ENCODE measurements at places on chromosomes 11 and 22.

DNA sequence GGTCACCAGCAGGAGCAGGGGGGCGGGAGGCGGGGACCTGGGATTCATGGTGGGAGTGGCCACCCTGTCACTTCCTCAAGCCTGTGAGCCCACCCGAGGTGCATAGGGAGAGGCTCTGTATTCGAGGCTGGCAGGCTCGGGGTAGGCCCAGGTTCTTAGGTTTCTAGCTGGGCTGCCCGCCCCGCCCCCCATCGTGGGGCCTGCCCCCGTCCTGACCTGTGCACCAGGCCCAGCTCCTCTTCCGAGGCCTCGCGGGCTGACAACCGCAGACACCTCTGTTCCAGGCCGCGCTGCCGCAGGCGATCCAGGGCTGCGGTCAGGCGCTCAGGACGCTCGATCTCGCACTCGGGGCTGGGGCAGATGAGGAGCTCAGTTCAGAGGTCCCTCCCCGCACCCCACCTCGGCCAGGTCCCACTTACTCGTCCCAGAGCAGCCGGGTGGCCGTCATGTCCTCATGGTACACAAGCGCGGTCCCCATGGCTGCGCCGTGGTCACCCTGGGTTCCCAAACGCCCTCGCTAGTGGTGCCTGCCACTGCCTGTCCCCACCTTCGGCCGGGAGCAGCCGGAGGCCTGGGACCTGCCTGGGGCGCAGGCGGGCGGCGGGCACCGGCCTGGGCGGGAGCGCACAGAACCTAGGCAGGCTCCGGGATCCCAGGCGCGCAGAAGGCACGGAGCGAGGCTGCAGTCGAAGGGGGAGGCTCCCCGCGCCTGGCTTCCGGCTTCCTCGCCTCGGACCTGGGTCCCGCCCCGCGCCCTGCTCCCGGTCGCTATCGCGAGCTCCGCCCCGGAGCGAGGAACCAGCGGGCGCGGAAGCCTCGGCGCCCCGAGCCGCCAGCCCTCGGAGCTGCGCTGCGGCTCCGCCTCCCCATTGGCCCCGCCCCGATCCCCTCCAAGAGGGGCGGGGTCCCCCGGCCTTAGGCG lies at the start of gene HDAC10:
HDAC10 (minus strand) TSS at position 711 of the 922 bp plus-strand sequence; CDS start at position 478, 233 bp downstream.
- H3K36me3 ChIP-seq: peaks cover 23% of the 10 kb centered on the region
- H3K27ac ChIP-seq: peak within 1 kb of the TSS; percentile 13

- no peaks in the 10 kb centered on the region for H3K4me1 ChIP-seq
- no peaks in the 10 kb centered on the region for H3K36me3 ChIP-seq
- H3K27ac ChIP-seq: peak overlapping the region; percentile 44
- no peak for DNase-seq
- no peak overlapping the region for H3K4me3 ChIP-seq
- H3K27me3 ChIP-seq: no peaks in the 10 kb centered on the region
These were observed 131.4 kb upstream of the UBASH3B start for GRCh38 chr11:122523846-122524805.

- H3K4me1 ChIP-seq: no peaks in the 10 kb centered on the region
- H3K36me3 ChIP-seq: no peaks in the 10 kb centered on the region
- no peak overlapping the region for H3K27ac ChIP-seq
- no peak overlapping the region for H3K4me3 ChIP-seq
- DNase-seq: no peak
These were observed 7.0 kb downstream of the OR9G1 start for GRCh38 chr11:56705784-56706396.

- no peaks in the 10 kb centered on the region for H3K36me3 ChIP-seq
- H3K4me1 ChIP-seq: no peaks in the 10 kb centered on the region
- H3K27ac ChIP-seq: no peak overlapping the region
- DNase-seq: no peak
- H3K4me3 ChIP-seq: no peak overlapping the region
These were observed 14.6 kb upstream of the KRTAP5-6 start for GRCh38 chr11:1682225-1682905.

DNA sequence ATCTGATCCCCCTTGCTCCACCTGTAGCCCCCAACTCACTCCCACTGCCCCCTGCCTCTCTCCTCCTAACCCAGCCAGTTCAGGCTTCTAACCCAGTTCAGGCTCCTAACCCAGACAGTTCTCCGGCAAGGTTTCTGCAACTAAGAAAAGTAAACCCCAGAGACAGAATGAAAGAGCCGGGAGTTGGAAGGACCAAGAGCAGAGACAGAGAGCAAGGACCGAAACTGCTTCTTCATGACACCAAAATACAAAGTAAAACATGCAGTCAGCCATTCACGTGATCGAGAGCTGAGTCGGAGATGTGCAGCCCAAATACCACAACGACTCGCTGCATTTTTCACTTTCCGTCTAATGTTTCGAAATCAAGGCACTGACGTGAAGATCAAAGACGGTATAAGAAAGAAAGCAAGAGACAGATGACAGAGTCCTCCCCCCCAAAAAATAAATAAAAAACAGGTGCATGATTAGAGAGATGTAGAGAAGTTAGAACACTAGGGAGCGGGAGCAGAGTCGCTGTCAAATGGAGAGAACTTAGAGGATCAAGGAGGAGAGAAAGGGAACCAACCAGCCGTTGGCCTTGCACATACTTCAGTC lies 884 bp downstream of the IL10RA start:
- H3K27ac ChIP-seq: no peak overlapping the region
- DNase-seq: peak; percentile 17
- H3K4me1 ChIP-seq: peaks cover 10% of the 10 kb centered on the region
- H3K4me3 ChIP-seq: peak overlapping the region; percentile 72

DNA sequence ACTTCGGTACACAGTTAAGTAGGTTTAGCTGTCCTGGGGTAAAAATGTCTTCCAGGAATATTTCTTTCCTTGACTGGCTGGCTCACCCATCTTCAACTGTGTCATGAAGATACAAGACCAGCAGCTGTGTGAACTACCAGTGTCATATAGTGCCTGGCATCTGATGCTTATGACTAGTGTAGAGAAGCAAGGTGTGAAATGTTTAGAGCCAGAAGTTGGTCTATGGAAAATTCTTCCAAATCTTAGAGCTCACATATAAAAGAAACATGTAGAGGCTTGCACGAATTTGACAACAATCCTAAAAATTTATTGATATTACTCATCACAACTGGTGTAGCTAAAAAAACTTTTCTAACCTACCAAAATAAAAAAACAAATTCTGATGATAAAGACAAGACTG lies 54.4 kb downstream of the ARL14EP start:
- H3K36me3 ChIP-seq: no peaks in the 10 kb centered on the region
- H3K4me3 ChIP-seq: no peak overlapping the region
- H3K27ac ChIP-seq: no peak overlapping the region
- no peak for DNase-seq
- no peaks in the 10 kb centered on the region for H3K4me1 ChIP-seq

DNA sequence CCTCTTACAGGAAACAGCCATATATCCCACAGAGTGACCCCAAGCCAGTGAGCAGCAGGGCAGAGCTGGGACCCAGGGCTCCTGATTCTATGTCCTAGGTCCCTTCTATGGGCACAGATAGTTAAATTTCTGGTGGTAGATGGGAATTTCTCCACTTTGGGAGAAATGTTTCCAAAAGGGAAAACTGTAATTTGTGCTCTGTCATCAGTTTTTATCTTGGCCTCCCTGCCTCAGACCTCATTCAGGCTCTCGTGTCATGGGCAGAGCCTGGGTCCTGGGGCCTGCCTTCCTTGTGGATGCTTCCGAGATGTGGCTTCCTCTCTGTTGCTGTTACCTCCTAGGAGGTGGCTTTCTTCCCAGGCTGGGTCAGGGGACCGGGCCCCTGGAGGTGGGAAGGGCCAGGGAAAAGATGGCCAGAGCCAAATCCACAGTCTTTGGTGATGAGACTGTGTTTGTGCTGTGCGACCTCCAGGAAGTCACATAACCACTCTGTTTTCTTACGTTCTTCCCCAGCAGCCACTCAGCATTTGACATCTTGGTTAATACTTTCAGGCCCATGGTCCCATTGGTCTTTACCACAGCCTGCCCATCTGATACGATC lies 8.6 kb downstream of the LRRC32 start:
- H3K27ac ChIP-seq: no peak overlapping the region
- peaks cover 3% of the 10 kb centered on the region for H3K27me3 ChIP-seq
- peaks cover 96% of the 10 kb centered on the region for H3K36me3 ChIP-seq
- H3K4me3 ChIP-seq: no peak overlapping the region

DNA sequence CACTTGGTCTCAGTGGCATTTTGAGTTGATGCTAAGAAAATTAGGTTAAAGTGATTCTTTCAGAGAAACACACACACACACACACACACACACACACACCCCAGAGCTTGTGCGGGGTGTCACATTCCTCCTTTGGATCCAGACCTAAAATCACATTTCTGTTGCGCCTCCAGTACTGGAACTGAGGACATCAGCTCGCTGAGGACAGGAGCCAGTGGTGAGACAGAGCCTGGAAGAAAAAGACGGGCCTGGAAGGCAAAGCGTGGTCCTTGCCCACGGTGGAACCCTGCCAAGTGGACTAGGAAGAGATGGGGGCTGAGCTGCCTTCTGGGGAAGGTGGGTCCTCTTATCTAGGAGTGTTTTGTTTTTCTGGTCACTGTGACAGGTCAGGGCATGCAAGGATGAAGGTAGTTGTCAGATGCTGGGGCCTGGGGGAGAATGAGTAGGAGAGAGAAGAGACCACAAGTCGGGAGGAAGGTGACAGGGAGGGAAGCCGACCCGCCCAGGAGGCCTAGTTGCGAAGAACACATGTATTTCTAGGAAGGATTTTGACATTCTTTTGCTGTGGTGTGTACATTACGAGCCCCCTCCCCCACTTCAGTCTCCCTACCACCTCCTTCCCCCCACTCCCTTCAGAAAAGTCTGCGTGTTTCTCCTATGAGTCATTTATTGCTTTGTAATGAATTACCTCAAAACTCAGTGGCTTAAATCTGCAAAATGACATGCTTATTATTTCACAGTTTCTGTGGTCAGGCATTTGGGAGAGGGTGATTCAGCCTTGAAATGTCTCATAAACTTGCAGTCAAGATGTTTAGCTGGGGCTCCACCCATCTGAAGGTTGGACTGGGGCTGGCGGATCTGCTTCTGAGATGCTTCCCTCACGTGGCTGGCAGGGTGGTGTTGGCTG lies 4.8 kb upstream of the ELFN2 start:
- H3K4me1 ChIP-seq: peaks cover 36% of the 10 kb centered on the region
- H3K4me3 ChIP-seq: no peak overlapping the region
- H3K27me3 ChIP-seq: no peaks in the 10 kb centered on the region
- peak overlapping the region; percentile 98 for H3K27ac ChIP-seq
- DNase-seq: peak; percentile 95
- no peaks in the 10 kb centered on the region for H3K36me3 ChIP-seq

GRCh38 chr11:41456269-41456668 lies 3.2 kb downstream of the LRRC4C start:
- H3K4me1 ChIP-seq: no peaks in the 10 kb centered on the region
- no peaks in the 10 kb centered on the region for H3K27me3 ChIP-seq
- no peak overlapping the region for H3K27ac ChIP-seq
- no peaks in the 10 kb centered on the region for H3K36me3 ChIP-seq

- H3K4me1 ChIP-seq: no peaks in the 10 kb centered on the region
- no peak overlapping the region for H3K27ac ChIP-seq
- no peak for DNase-seq
- H3K27me3 ChIP-seq: no peaks in the 10 kb centered on the region
- H3K36me3 ChIP-seq: no peaks in the 10 kb centered on the region
- no peak overlapping the region for H3K4me3 ChIP-seq
These were observed 410.9 kb upstream of the B3GAT1 start for GRCh38 chr11:134822897-134823296.

GRCh38 chr22:19742160-19743066 lies 18.2 kb upstream of the TBX1 start:
- no peak overlapping the region for H3K27ac ChIP-seq
- peaks cover 6% of the 10 kb centered on the region for H3K4me1 ChIP-seq
- DNase-seq: no peak
- H3K27me3 ChIP-seq: peaks cover 3% of the 10 kb centered on the region
- H3K36me3 ChIP-seq: no peaks in the 10 kb centered on the region
- no peak overlapping the region for H3K4me3 ChIP-seq

- H3K4me1 ChIP-seq: peaks cover 4% of the 10 kb centered on the region
- no peak for DNase-seq
- peak overlapping the region; percentile 41 for H3K4me3 ChIP-seq
- no peak overlapping the region for H3K27ac ChIP-seq
- peaks cover 3% of the 10 kb centered on the region for H3K27me3 ChIP-seq
- no peaks in the 10 kb centered on the region for H3K36me3 ChIP-seq
These were observed 61.3 kb upstream of the WNT11 start for GRCh38 chr11:76267556-76267955.

GRCh38 chr11:65952052-65952521 lies 6.8 kb downstream of the TSGA10IP start:
- H3K27ac ChIP-seq: no peak overlapping the region
- no peak overlapping the region for H3K4me3 ChIP-seq
- H3K4me1 ChIP-seq: no peaks in the 10 kb centered on the region
- no peak for DNase-seq
- H3K27me3 ChIP-seq: peaks cover 8% of the 10 kb centered on the region

- no peak overlapping the region for H3K4me3 ChIP-seq
- peaks cover 11% of the 10 kb centered on the region for H3K27me3 ChIP-seq
- no peaks in the 10 kb centered on the region for H3K36me3 ChIP-seq
- no peak for DNase-seq
These were observed 597.4 kb downstream of the SOX6 start for GRCh38 chr11:15758857-15759465.

DNA sequence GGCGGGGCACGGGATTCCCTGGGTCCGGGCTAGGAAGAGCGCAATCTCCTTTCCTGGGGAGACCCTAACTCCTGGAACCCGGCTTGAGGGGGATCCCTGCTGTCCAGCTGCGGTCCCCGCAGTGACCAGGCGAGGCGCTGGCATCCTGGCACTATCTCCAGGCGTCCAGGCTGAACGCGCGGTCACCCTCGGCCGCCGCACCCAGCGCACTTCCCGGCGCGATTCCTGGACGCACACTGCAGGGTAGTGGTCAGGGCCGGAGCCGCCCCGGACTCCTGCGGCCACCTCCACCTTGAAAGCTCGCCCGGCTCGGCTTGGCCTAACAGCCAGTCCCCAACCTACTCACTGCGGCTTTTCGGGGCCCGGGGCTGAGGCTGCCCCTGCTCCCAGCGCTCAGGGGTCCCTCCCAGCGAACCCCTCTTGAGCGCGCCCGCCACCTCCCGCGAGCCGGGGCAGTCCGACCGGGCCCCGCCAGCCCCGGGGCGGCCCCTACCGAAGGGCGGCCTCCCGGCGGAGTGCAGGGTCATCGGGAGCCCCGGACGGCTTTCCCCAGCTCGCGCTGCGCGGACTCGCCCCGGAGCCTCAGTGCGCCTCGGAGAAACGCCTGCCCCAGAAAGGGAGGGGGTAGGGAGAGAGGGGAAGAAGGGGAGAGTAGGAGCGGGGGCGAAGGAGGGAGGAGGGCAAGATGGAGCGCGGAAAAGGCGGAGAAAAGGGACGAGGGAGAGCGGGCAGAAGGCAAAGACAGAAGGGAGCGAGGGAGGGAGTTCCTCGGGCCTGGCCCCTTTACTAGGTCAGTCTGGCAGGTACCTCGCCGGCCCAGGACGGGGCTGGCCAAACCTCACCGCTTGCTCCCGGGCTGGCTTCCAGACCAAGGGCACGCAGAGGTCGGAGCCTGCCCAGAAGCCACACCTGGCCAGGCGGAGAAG lies 1.0 kb downstream of the POU2AF3 start:
- H3K4me1 ChIP-seq: peaks cover 16% of the 10 kb centered on the region
- no peaks in the 10 kb centered on the region for H3K36me3 ChIP-seq
- peak overlapping the region; percentile 56 for H3K4me3 ChIP-seq
- peak; percentile 52 for DNase-seq
- no peak overlapping the region for H3K27ac ChIP-seq
- H3K27me3 ChIP-seq: peaks cover 52% of the 10 kb centered on the region

Data from mesenchymal stem cell (in vitro differentiated cells and primary cell).